ENCODE measurements at places on chromosomes 11 and 22.
A peak's percentile ranks its signal among the peaks of the same experiment; 100 is the strongest.

GRCh38 chr11:60314635-60315321 is 12.3 kb upstream of the MS4A6E start:
- no peak for DNase-seq

GRCh38 chr11:2693271-2694261 is 6.2 kb downstream of the KCNQ1OT1 start:
- DNase-seq = no peak

DNA sequence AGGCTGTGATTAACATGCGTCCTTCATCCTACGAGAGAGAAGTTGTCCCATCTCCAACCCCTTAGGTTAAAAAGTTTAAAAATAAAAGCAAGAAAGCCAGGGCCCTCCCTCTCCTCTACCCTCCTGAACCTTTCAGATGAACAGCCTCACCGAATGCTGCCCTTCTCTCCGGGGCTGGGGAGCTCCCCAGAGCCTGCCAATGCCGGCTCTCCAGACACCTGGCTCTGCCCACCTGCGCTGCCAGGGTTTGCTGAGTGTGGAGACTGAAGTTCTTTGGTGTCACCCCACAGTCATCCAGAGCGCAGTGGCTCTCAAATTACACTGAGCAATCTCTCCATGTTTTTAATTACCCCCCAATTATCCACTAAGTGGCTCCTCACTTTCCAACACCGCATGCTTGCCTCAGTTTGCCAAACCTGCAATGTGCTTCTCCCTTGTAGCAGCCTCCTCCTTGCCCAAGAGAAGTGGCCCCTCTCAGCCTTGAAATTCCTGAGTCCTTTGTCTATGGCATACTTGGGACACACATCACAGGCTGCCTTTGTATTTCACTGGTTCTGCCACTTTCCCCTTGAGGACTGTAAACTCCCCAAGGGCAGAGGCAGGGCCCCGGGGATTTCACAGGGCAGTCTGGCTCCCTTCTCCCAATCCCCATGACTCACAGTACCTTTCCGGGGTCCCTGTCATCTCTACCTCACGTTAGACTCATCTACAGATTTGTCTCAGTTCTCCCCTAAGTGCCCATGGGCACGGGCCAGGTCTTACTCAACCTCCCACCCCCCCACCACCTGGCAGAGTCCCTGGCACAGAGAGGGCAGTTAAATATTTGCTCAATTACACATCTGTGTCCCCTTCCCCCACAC is 2.0 kb downstream of the MYH9 start:
- peak; percentile 65 for DNase-seq

- DNase-seq = no peak
Observed at GRCh38 chr11:113167599-113167998, 146.8 kb upstream of the TTC12 start.

DNA sequence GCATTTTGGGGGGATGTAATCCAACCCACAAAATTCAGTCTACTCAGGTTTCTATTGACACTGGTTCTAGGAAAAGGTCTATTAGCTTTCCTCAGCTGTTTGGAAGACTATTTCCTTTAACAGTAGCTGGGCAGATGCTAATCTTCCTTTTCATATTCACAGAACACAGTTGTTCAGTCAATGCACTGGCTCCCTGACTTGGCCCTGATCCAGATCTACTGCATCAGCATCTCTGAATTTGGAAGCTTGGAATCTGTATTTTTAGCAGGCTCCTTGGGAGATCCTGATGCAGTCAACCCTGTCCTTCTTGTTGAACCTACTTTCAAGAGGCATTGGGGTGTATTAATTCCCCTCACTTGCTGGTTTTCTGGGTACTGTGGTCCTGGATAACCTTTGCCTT is 6.3 kb downstream of the HTATIP2 start:
- DNase-seq = no peak

- no peak for DNase-seq
Observed at GRCh38 chr22:37164505-37164887, 14.8 kb upstream of the IL2RB start.

DNA sequence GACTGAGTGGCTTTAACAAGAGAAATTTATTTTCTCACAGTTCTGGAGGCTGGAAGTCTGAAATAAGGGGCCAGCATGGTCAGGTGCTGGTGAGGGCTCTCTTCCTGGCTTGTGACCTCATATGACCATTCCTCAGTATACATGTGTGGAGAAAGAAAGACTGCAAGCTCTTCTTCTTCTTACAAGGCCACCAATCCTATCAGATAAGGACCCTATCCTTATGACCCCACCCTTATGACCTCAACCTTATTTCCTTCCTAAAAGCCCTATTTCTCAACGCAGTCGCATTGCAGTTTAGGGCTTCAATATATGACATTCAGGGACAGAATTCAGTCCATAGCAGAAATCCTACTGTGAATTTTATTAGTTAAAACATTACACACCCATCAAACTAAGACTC is 124.4 kb upstream of the RAG2 start:
- DNase-seq = no peak

GRCh38 chr11:110062247-110062646 is 30.9 kb upstream of the ZC3H12C start:
- no peak for DNase-seq

GRCh38 chr11:11973361-11973800 is 35.0 kb downstream of the DKK3 start:
- DNase-seq = peak; percentile 73

DNA sequence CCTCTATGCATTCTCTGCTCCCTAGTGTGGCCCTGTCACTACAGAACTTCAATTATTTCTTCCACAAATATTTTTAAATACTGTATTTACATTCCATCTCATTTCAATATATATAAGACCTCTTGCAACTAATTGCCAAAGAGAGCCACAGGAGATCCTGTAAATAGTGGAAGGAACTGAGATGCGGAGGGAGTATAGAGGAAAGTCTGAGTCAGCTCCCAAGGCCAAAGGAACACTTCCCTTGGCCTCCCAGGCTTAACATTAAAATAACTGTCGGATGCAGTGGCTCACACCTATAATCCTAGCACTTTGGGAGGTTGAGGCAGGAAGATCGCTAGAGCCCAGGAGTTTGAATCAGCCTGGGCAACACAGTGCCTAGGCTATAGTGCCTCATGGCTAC is 31.2 kb downstream of the RBFOX2 start:
- no peak for DNase-seq

DNA sequence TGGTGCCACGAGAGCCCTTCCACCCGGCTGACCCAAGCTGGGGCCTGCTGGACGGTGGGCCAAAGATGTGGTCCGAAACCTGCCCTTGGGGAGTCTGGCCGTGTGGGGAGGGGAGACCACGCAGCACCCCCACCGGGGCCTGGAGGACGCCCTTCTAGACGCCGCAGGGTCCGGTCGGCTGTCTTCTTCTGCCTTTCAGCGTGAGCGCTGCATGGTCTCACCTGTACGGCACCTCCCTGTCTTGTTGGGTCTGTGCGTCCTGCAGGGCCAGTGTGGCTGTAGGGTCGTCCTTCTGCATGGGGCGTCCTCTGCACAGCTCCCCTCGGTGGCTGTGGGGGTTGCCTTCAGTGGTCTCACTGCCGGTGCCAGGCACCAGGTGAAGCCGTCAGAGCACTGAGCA is 2.8 kb downstream of the BRSK2 start:
- DNase-seq = no peak

DNA sequence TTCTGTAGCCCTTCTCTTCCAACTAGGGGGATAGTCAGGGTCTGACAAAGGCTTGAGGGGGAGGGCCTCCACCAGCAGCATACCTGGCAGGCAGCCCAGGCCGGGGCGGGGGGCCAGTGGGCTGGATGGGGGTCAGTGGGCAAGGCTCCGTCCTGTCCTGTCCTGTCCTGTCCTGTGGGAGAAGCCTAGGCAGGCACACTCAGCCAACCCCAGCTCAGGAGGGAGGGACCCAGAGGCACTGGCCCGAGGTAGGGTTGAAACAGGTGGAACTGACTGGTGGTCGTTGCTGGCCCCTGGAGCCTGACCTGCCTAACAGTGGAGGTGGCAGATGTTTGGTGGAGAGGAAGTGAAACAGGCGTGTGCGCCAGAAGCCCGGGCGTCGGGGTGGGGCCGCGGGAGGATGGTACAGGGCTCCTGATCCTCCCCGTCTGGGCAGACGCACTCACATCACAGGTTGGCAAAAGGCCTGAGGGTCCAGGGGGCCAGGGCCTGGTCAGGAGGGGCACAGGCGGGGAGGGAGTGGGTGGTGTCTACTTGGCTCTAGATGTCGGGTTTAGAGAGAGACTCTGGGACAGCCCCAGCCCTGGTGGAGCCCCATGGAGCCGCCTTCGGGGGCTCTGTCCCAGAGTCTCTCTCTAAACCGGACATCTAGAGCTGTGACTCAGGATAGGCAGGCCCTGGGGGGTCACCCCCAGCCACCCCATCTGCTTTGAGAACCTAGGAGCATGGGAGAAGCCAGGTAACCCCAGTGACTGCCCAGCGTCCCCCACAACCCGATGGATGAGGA is 32.5 kb upstream of the GRAMD4 start:
- DNase-seq = no peak

GRCh38 chr11:78390809-78391208 is 26.8 kb downstream of the GAB2 start:
- DNase-seq = no peak

DNA sequence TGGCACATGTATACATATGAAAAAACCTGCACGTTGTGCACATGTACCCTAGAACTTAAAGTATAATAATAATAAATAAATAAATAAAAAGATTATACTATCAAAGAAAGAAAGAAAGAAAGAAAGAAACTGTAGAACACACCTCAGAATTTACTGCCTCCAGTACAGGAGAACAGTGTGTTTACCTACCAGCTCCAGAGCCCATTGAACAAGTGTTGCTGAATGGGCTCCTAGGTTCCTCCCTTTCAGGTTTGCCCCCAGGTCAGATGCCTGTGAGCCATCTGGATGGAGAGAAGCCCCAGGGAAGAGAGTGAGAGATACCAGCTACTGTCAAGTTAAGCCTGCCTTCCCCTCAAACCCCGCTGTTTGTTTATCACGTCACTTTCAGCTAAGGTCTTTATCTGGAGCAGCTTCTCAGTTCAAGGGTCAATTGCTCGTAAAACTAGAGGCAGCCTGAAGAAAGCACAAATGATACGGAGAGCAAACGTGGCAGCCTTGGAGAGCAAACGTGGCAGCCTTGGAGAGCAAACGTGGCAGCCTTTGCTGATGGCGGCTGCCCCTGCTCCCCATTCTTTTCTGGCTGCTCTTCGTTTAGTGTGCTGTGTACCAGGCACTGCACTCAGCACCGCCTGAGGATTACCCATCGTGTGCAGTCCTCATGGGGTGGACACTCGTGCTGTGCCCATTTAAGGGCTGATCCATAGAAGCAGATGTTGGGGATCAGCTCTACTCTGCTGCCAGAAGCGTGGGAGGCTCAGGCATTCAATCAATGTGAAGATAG is 111.7 kb downstream of the ADAMTS15 start:
- no peak for DNase-seq

All from eye (tissue), 1 donor.